ENCODE measurements at places on chromosomes 16 and 17. TPM values are rescaled to one million over a fixed set of nuclear protein-coding genes. Genes with fewer than 3 reads are reported as not detected.

DNA sequence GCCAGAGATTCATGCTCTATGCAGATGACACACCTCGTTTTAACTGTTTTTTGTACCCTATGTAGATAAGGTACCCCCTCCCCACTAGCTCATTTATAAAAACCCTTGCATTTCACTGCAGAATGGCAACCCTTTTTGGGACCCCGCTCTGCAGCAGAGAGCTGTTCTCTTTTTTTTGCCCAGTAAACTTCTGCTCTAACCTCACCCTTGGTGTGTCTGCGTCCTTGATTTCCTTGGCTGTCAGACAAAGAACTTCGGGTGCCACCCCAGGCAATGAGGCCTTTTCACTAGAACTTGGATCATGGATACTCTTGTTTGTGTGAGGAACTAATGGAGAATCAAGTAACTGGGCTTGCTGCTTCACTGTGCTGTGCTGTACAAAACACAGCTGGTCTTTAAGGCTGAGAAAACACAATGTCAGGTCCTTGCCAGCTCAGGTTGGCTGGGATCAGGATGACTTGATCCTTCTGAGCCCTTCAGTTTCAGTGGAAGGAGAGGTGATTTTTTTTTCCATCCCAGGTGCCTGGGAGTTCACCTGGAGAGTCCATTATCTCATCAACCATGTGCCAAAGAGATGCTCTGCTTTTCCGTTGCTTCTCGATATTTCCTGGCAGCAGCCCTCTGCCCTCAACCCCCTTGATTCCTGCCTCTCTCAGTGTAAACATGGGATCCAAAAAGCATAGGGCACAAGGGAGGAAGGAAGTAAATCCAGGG is 133.2 kb upstream of the FAM20A start:
- peaks cover 5% of the 10 kb centered on the region for H3K4me1 ChIP-seq
- no peaks in the 10 kb centered on the region for H3K27me3 ChIP-seq
- no peak overlapping the region for H3K4me3 ChIP-seq
- H3K27ac ChIP-seq, result peak overlapping the region; percentile 80
- no peak for DNase-seq

- DNase-seq, result no peak
- H3K27ac ChIP-seq, result no peak overlapping the region
- no peaks in the 10 kb centered on the region for H3K27me3 ChIP-seq
- no peaks in the 10 kb centered on the region for H3K36me3 ChIP-seq
These were observed 11.5 kb upstream of the C17orf113 start for GRCh38 chr17:42061646-42062487.

- H3K4me3 ChIP-seq, result no peak overlapping the region
- no peaks in the 10 kb centered on the region for H3K4me1 ChIP-seq
- H3K36me3 ChIP-seq, result no peaks in the 10 kb centered on the region
- no peak overlapping the region for H3K27ac ChIP-seq
These were observed 5.3 kb downstream of the ZNF469 start for GRCh38 chr16:88387941-88388627.

GRCh38 chr16:89657442-89658220 is at the start of the genes CHMP1A and SPATA33:
CHMP1A (minus strand) TSS chr16:89657708; CDS start chr16:89657588, 120 bp downstream.
SPATA33 (plus strand) TSS chr16:89657836; CDS start chr16:89657912, 76 bp downstream.
- DNase-seq, result peak; percentile 90
- H3K4me3 ChIP-seq, result peak within 1 kb of the TSS; percentile 84
- no peaks in the 10 kb centered on the region for H3K27me3 ChIP-seq
- no peak within 1 kb of the TSS for H3K27ac ChIP-seq
- peaks cover 50% of the 10 kb centered on the region for H3K36me3 ChIP-seq

DNA sequence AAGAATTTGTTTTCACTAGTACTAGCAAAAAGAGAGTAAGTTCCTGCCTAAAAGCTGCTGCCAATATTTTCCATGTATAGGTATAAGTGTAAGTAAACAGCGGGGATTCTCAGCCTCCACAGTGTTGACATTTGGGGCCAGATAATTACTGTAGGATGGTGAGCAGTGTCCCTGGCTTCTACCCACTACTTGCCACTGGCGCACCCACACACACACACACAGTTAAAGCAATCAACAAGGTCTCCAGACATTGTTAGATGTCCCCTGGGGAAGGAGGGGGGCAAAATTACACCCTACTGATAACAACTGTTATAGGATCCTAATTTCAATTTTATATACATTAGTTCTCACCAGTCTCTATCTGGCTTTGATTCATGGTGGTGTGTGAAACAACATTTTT is 417.0 kb upstream of the PSMD7 start:
- H3K4me3 ChIP-seq, result no peak overlapping the region
- H3K36me3 ChIP-seq, result no peaks in the 10 kb centered on the region
- no peak for DNase-seq
- H3K4me1 ChIP-seq, result peaks cover 2% of the 10 kb centered on the region
- no peak overlapping the region for H3K27ac ChIP-seq
- H3K27me3 ChIP-seq, result no peaks in the 10 kb centered on the region

ARL2BP gene
- total RNA-seq, result 19.2 TPM

All from H9 (cell line).